ENCODE measurements at places on chromosomes 7 and 10. TPM values are rescaled to one million over a fixed set of nuclear protein-coding genes. Genes with fewer than 3 reads are reported as not detected.

Gene SLK
- 35.5 TPM for total RNA-seq

GRCh38 chr7:107138696-107139420 lies 29.9 kb upstream of the HBP1 start:
- no peaks in the 10 kb centered on the region for H3K4me1 ChIP-seq
- no peaks in the 10 kb centered on the region for H3K27me3 ChIP-seq
- no peak overlapping the region for H3K4me3 ChIP-seq
- no peak overlapping the region for H3K27ac ChIP-seq

Gene RHBDD2
- 51.0 TPM for total RNA-seq

Gene OR6B1
- not detected for total RNA-seq

GRCh38 chr7:99099499-99100077 lies 44.3 kb downstream of the SMURF1 start:
- H3K36me3 ChIP-seq: no peaks in the 10 kb centered on the region
- H3K4me1 ChIP-seq: peaks cover 5% of the 10 kb centered on the region
- no peak overlapping the region for H3K4me3 ChIP-seq
- no peak for DNase-seq

DNA sequence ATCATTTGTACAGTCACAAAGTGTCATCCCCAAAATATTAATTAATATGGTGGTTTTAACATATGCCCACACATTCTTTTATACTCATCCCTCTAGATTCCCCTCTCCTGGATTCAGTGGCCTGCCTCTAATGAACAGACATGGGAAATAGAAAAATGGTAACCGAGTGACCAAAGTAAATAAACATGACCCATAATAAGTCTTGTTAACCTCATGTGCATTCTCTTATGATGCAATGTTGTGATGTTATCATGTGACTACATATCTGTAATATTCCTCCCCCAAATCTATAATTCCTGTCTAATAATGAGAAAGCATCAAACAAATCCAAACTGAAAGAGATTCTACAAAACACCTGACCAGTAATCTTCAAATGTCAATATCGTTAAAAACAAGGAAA lies 164.5 kb upstream of the PRSS1 start:
- no peak overlapping the region for H3K27ac ChIP-seq
- H3K36me3 ChIP-seq: no peaks in the 10 kb centered on the region
- DNase-seq: no peak
- no peaks in the 10 kb centered on the region for H3K27me3 ChIP-seq
- H3K4me3 ChIP-seq: no peak overlapping the region

DNA sequence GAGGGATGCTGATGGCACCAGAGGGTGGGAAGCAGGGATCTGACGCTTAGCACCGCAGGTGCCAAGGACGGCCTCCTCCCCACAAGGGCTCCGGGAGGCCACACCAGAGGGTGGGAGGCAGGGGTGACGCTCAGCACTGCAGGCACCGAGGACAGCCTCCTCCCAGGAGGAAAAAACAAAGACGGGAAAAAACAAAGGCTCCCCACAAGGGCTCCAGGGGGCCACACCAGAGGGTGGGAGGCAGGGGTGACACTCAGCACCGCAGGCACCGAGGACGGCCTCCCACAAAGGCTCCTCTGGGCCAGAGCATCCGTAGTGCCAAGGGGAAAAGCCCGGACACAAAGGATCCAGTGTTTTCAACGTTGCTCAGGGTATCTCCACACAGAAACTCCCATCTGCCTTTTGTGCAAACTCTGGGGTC lies 25.6 kb downstream of the DIP2C start:
- H3K4me1 ChIP-seq: peaks cover 5% of the 10 kb centered on the region
- no peaks in the 10 kb centered on the region for H3K36me3 ChIP-seq
- no peaks in the 10 kb centered on the region for H3K27me3 ChIP-seq
- no peak overlapping the region for H3K4me3 ChIP-seq

Gene WNT16
- not detected for total RNA-seq

Gene CYP26A1
- not detected for total RNA-seq

Data from colonic mucosa (tissue), 4 donors.